ENCODE measurements at places on chromosomes 1 and 21. TPM values are rescaled to one million over a fixed set of nuclear protein-coding genes. Genes with fewer than 3 reads are reported as not detected.

PRAMEF2 gene
- not detected for total RNA-seq

GRIK1 gene
- total RNA-seq, result not detected

ITGB2 gene
- total RNA-seq, result 11.5 TPM

SDC3 gene
- total RNA-seq, result 29.7 TPM

RASSF5 gene
- total RNA-seq, result 15.5 TPM

FBLIM1 gene
- 40.6 TPM for total RNA-seq

FAM163A gene
- 0.16 TPM for total RNA-seq

PLA2G2F gene
- not detected for total RNA-seq

LRRN2 gene
- total RNA-seq, result 1.6 TPM

PLPPR4 gene
- total RNA-seq, result 1.0 TPM

TMIGD3 gene
- total RNA-seq, result 0.32 TPM

SLAMF9 gene
- not detected for total RNA-seq

TTC39A gene
- total RNA-seq, result 20.3 TPM

MCM3AP gene
- total RNA-seq, result 69.9 TPM

LRRC8D gene
- total RNA-seq, result 3.4 TPM

RPE65 gene
- total RNA-seq, result 0.13 TPM

MROH7 gene
- 14.3 TPM for total RNA-seq

DOCK7 gene
- 12.8 TPM for total RNA-seq

CFHR4 gene
- total RNA-seq, result not detected

ARHGEF11 gene
- total RNA-seq, result 29.8 TPM

WDR64 gene
- not detected for total RNA-seq

All from cardiac septum (tissue), 1 donor.